Stimulated activated CD8-positive, alpha-beta memory T cell treated with anti-CD3 and anti-CD28 coated beads, Interleukin-4, amount 100 ng/mL, for 1 hour (primary cell): ENCODE measurements at places on chromosomes 2 and 18.

GRCh38 chr18:12639990-12640880 is 17.7 kb downstream of the SPIRE1 start:
- no peak for DNase-seq

- no peak for DNase-seq
Observed at GRCh38 chr2:199040522-199040921, 417.2 kb downstream of the SATB2 start.

DNA sequence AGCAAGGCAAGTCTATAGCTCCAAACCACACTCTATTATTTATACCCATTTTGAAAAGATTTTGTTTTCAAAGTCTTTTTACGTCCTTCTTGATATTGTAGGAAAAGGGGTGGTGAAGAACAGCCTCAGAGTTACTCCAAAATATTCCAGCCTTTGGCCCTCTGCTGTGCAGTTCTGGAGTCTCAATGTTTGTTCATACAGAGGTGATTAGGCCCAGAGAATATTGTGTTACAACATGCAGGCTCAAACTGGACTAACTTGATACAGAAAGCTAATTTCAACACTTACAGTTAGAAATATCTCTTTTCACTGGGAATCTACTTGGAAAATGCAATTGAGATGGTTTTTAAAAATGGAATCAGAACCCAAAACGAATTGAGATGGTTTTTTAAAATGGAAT is 40.4 kb upstream of the SLC25A52 start:
- no peak for DNase-seq

- no peak for DNase-seq
Observed at GRCh38 chr2:148523315-148523714, 121.2 kb upstream of the EPC2 start.

DNA sequence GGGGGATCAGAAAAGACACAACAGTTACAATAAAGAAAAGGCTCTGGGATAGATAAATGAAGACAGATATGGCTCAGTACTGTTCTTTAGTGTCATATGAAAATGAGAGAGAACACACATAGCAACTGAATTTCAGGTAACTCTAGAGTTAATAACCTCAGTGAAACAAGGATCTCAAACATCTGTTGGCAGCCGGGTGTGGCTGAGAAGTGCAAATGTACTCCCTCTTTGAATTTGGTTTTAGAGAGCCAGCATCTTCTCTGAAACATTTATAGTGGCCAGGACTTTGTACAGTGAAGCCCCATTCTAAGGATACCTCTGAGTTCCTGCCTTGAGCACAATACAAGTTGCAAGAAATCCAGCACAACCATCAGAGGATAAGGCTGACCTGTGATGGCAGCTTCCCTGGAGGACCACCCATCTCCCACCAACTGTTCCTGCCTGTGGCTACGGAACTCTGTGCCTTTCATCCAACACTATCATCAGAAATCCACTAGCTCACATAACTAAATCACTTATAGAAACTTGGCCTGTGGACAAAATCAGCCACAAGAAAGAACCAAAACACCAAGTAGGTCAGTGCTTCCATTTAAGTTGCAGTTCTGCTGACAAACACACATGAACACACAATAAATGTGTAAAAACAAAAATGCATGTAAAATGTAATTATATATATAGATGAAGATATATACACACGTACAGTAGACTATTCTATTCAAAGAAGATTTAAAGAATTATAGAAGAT is 37.3 kb upstream of the PEX13 start:
- DNase-seq: no peak

GRCh38 chr18:70194227-70194890 is 11.1 kb downstream of the RTTN start:
- no peak for DNase-seq

- DNase-seq: no peak
Observed at GRCh38 chr2:241864850-241865213, 4.7 kb upstream of the RTP5 start.

DNA sequence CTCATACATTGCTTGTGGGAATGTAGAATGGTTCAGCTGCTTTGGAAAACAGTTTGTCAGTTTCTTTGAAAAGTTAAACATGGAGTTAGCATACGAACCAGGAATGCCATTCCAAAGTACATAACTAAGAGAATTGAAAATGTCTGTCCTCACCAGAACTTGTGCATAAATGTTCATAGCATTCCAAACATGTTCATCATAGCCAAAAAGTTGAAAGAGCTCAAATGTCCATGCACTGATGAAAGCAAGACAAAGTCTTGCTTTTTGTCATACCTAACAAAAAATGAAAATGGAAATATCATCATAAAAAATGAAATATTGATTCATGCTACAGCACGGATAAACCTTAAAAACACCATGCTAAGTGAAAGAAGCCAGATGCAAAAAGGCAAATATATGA is 408.8 kb upstream of the UBE2E3 start:
- DNase-seq: no peak

- no peak for DNase-seq
Observed at GRCh38 chr2:182717416-182717815, 1.4 kb downstream of the DNAJC10 start.

DNA sequence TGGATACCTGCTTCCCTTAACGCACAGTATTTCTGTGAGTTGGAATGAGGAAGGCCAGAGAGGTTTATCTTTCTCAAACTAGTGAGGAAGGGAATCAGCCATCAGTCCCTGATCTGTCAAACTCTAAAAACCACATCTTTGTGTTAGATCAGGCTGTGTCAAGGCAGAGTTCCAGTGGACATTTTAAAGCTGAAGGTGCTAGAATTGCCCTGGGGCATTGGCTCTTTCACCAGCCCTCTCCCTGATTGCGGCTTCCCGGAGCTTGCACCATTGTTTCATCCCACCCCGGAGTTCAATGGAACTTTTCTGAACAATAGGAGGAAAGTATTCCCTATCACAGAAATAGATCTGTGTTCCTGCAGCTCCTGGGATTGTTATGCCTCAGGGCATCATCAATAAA is 110.2 kb downstream of the RNF144A start:
- no peak for DNase-seq

DNA sequence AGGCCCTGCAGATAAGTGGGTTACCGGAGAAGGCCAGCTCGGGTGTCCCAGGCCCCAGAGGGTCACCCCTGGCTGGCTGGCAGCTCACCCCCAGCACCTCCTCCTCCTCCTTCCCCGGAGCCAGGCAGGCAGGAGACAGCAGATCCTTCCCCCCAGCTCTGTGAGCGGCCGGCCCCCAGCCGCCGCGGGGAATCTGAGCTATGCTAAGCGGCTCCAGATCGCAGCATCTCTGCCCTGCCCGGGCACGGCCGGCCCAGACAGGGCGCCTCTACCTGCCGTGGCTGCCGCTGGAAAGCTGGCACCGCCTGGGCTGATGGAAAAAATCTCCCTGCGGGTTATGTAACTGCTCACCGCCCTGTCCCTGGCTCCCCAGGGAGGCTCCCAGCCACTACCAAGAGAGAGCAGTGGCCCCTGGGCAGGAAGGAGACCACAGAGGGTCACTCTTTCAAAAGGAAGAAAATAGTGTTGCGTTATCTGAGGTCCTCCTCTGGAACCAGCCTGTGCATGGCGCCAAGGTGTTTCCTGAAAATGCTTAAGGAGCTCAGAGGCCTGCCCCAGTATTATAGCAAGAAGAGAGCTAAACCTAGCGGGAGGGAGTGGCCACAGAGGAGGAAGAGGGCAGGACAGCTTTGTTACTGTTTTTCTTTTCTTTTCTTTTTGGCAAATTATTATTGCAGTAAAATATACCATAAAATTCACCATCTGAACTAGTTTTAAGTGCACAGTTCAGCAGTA is 179.0 kb downstream of the SMAD7 start:
- no peak for DNase-seq

GRCh38 chr2:231985823-231986261 is 24.3 kb downstream of the DIS3L2 start:
- no peak for DNase-seq

DNA sequence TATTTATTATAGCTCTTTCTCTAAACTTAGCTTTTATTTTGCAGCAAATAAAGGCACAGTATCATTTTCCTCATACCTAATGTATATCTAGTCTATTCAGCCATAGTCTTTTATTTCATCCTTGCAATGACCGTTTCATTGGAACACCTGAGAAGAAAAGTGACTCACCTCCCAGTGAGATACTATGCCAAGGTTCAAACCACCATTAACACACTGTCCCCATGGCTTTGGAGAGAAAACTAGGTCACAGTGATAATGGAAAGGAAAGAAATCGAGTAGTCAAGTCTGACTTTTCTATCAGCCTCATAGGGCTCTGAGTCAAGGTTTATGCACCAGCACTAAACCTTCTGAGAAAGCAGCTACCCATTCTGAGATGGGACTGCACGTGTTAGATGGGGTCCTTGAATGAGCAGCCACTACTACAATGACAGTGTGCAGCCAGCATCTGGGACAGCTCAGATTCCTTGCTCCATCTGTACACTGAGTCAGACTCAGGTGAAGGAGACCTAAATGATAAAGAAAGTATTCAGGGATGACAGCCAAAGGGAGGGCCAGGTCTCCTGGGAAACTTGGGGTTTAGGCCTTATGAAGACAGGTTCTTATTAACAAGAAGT is 971.1 kb upstream of the ACVR2A start:
- DNase-seq: no peak

GRCh38 chr2:70475266-70475665 is 78.4 kb downstream of the TGFA start:
- DNase-seq: no peak

DNA sequence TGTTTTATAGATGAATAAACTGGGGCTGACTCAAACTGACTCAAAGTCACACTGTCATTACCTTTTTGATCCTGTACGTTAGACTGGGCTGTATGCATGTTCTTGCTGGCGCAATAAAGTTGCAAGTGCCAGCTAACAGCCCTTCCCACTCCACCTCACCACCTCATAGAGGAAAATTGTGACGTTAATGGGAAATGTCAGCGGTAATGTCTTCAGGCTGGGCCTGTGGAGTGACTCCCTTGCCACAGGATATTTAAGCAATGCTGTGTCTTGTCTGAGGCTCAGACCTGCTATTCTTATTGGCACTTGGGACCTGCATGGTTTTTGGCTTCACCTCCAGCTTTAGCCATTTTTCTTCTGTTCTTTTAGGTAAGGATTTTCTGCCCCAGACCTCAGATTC is 25.2 kb upstream of the CASP10 start:
- no peak for DNase-seq

DNA sequence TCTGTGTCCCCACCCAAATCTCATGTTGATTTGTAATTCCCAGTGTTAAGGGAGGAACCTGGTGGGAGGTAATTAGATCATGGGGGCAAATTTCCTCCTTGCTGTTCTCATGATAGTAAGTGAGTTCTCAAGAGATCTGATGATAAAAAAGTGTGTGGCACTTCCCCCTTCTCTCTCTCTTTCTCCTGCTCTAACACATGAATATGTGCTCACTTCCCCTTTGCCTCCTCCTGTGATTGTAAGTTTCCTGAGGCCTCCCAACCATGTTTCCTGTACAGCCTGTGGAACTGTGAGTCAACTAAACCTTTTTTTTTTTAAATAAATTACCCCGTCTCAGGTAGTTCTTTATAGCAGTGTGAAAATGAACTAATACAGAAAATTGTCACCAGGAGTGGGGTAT is 380.0 kb downstream of the MEIS1 start:
- no peak for DNase-seq

DNA sequence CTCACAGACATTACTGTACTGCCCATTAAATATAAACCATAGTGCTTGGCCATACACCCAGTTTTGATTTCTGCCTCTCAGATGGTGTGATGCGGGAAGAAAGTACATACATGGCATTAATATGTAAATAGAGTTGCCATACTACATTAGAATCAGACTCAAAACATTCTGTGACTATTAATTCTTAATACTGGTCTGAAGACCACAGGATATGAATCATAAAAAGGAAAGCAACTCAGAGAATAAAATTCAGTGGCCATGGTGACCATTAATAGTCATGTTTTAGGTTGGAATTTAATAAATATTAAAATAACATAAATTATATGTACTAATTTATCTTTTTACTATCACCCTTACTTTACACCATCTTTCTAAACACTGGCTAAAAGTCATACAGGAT is 33.0 kb upstream of the WDR75 start:
- no peak for DNase-seq

- no peak for DNase-seq
Observed at GRCh38 chr2:46487667-46488335, 8.4 kb downstream of the TMEM247 start.

- DNase-seq: no peak
Observed at GRCh38 chr2:121279476-121280220, 5.4 kb downstream of the TFCP2L1 start.
